Kidney epithelial cell (primary cell): ENCODE measurements at places on chromosomes 6 and 20. TPM values are rescaled to one million over a fixed set of nuclear protein-coding genes. Genes with fewer than 3 reads are reported as not detected.

DNA sequence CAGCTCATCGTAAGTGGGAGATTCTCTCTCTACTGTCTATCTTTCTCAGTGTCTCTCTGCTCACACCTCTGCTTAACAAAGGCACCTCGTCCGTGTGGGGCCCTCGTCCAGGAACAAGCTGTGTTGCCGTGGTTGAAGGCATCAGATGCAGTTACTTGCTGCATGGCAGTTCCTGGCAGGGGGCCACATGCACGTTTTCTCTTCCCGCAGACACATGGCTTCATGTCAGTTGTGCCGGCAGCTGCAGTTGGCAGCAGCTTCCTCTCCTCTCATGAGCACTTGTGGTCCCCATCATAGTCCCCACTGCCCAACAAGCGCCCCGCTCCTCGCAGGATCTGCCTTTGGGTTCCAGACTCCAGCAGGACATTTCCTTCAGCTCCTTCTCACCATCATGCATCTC is 7.1 kb upstream of the AFDN start:
- DNase-seq: no peak

MRAP2 gene
- total RNA-seq: not detected in 2 replicates

RIPOR2 gene
- 0.79 and 1.8 TPM in 2 replicates for total RNA-seq

- no peak for DNase-seq
Measured at GRCh38 chr20:52534616-52535015, 343.0 kb upstream of the ZFP64 start.

GRCh38 chr20:30922129-30922528 is 335.3 kb upstream of the DEFB115 start:
- DNase-seq: no peak

DNA sequence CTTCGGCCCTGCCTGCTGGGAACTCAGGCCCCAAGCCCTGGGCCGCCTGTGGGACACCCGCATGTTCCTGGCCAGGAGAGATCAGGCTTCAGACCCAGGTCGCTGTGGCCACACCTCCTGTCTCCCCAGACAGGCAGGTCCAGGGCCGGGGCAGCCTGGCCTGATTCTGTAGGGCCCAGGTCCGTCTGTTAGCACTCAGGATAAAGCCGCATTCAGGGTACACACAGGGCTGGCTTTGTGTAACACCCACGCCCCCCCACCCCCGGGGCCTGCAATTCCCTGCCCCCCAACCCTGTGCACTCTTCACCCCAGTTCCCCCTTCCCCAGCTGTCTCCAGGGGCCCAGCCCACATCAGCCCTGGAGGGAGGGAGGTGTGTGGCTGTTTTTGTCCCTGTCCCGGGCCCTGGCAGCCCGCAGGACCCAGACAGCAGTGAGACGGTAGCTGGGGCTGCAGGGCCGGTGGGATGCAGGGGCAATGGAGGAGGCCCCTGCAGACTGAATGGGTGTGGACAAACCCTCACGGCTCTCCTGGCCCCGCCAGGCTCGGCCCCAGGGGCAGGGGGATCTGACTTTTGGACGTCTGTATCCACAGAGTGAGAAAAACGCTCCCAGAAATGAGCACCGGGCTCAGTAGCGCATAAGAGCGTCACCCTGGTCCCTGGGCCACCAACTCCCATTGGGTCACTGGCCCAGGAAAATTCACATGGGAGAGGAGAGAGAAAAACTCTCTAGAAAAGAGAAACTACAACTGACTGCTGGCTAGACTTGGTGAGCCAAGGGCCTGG is 42.4 kb upstream of the ZBP1 start:
- no peak for DNase-seq

- no peak for DNase-seq
Measured at GRCh38 chr6:16511040-16511660, 250.1 kb downstream of the ATXN1 start.

DNA sequence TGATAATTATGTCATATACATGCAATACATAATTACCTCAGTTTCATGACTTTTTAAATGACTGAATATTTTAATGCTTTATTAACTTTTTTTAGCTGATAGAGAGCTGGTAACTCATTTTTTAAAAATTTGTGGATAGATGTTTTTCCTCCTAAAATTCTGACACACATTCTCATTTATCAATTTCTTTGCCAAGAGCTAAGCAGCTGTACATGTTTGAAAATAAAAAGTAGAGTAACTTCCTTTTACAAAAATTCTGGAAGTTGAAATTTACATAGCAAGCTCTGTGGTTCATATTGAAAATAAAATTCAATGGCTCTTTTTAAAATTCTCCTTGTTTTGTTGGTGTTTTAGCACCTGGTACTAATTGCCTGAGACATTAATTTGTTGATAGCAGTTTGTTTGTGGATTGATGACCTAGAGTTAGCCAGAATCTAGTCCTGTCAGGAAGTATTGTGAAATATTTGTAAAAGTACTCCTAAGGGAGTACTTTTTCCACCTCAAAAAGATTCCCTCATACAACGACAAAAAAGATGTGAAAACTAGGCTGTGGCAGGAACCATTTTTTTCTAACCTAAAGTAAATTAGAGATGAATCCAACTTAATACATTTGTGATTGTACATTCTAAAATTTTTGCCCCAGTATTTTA is 621.8 kb downstream of the BCKDHB start:
- no peak for DNase-seq

- no peak for DNase-seq
Measured at GRCh38 chr6:117544716-117545115, 57.6 kb downstream of the GOPC start.

- no peak for DNase-seq
Measured at GRCh38 chr6:85041376-85041775, 277.0 kb upstream of the TBX18 start.

DNA sequence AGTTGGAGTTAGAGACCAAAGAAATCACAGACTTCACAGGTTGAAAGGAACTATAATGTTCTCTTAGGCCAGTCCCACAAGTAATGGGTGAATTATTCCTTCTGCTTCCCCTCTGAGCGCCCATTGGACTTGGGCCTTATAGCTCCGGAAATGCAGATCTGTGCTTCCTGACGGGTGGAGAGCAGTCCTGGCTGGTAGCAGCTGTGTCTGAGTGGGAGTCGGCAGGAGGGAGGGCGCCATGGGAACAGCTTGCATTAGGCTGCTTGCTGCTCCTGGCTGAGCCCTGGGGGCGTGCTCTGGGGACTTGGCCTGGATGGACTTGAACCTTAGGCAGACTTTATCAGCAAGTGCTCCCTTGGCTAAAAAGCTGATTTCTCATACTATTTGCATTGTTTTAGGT is 18.4 kb upstream of the NUP153 start:
- DNase-seq: no peak

SLC2A10 gene
- 11.9 and 13.3 TPM in 2 replicates for total RNA-seq

GRCh38 chr6:13198168-13198567 is 130.2 kb downstream of the TBC1D7 start:
- no peak for DNase-seq

DNA sequence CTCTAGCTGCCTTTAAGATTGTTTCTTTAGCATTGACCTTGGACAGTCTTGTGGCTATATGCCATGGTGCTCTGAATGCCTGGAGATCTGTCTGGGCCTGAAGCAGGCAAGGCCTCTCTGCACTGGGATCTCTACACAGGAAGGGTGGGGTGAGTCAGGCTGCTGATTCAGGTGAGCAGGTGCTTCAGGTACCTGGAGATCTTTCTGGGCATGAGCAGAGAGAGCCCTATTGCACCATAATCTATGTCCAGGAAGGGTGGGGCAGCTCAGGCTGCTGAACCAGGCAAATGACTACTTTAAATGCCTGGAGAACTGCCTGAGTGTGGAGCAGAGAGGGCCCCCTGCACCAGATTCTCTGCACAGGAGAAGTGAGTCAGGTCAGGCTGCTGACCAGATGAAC is 94.5 kb downstream of the TPBG start:
- no peak for DNase-seq

DACT2 gene
- 0.84 and 0.96 TPM in 2 replicates for total RNA-seq

DNA sequence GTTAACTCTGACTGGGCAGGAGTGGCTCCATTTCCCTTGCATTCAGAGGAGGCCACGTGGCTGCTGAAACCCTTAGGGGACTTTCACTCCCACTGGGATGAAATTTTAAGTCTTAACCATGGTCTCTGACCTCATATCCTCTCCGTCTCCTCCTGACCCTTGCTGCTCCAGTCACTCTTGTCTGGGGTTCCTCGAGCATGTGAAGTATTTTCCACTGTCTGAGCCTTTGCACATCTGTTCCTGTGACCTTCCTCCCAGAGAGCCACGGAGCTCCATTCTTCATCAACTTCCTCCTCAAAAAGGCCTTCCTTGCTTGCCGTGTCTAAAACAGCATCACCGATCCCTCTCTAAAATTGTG is 153.0 kb upstream of the UST start:
- no peak for DNase-seq

DNA sequence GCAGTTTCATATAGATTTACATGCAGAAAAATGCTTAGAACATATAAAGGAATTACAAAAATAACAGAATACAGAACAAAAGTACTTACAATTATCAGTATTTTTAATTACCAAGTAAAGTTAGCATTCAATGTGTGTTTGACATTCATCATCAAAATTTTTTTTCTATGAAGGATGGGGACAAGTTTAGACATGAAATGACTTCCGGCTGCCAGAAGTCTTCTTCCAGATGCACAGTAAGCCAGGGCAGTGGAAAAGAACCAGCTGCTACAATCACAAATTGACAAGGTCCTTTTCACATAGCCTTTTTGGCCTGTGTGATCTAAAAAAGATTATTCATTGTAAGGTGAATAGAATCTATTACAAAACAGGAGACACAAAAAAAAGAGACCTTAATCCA is 73.8 kb downstream of the HUS1B start:
- no peak for DNase-seq

DNA sequence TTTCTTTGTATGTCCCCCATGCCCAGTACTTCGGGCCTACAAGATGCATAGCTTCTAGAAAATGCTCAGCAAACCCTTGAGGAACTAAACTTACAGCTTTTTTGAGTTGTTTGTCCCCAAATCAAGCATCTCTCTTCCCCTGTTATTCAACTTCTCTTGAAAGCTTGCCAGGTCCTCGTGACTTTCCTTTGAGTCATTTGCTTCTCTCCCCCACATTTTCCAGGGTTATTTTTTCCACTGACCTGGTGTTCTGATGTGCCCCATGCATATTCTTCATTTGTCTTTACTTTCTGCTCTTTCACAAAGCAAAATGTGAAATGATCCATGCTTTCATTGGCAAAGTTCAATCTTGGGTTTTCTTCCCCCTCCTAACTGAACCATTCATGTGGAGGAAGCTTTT is 204.8 kb downstream of the TFAP2A start:
- DNase-seq: no peak

DNA sequence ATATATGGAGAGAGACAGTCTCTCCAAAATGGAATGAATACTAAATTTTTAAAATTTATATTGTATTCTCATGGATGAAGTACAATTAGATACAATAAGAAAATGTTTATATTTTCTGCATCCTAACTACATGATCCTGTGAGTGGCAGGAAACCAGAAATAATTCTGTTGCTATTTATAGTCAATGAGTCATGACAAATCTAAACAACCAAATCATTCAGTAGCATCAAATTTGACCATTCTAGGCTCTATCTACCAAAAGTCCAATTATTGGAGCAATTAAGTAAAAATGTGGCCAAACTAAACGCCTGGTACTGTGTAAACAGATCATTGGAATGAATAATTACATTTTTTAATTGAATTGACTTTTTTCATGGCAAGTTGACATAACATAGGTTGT is 959.8 kb downstream of the EPHA7 start:
- no peak for DNase-seq

GRCh38 chr6:64717281-64717680 is 989.7 kb downstream of the EYS start:
- DNase-seq: no peak

- DNase-seq: no peak
Measured at GRCh38 chr6:86147859-86148258, 505.2 kb upstream of the SYNCRIP start.

- no peak for DNase-seq
Measured at GRCh38 chr6:104483225-104483834, 376.4 kb downstream of the HACE1 start.

- DNase-seq: no peak
Measured at GRCh38 chr6:21265730-21266044, 327.9 kb upstream of the SOX4 start.

GRCh38 chr6:54070025-54070424 is 41.2 kb upstream of the MLIP start:
- DNase-seq: no peak

POLR1C gene
- total RNA-seq: 36.7 and 46.8 TPM in 2 replicates

TRIM40 gene
- not detected in 2 replicates for total RNA-seq

GRCh38 chr20:51386586-51386985 is 155.9 kb downstream of the NFATC2 start:
- no peak for DNase-seq

IL20RA gene
- 0.46 and 0.89 TPM in 2 replicates for total RNA-seq

LCA5 gene
- 5.1 and 7.0 TPM in 2 replicates for total RNA-seq

DNA sequence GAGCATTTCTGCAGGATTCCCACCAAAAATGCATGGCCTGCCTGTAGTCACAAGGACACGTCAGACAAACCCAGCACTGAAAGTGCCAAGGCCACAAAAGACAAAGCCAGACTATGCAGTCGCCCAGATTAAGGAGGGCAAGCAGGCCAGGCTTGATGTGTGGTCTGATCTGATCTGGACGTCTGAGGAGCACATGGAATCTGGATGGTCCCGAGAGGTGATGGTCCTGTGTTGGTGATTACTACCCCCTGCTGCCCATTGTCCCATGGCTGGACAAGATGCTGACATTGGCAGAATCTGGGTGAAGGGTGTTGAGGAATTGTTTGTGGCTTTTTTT is 17.1 kb downstream of the NPEPL1 start:
- no peak for DNase-seq

- DNase-seq: no peak
Measured at GRCh38 chr6:134175532-134176263, 123.3 kb upstream of the SLC2A12 start.

DNA sequence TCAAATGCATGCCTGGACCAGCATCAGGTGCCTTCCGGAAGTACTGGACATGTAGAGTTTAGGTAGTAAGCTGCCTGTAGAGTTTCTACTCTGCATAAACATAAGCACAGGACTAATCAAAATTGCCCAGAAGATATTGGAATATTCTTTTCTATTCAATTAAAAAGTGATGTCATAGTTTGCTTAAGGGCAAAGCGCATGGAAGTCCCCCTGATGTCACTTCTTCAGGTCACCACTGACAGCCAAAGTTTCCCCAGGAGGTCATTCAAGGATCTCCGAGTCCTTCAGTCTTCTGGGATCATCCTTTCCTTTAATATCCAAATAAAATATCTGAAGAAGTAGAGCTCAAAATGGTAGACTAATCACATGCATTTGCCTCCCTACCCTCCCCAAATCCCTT is 17.5 kb upstream of the RIN2 start:
- no peak for DNase-seq
